ENCODE measurements at places on chromosomes 2 and 18.

- DNase-seq: no peak
These were observed 9.3 kb downstream of the SEC11C start for GRCh38 chr18:59149007-59149406.

DNA sequence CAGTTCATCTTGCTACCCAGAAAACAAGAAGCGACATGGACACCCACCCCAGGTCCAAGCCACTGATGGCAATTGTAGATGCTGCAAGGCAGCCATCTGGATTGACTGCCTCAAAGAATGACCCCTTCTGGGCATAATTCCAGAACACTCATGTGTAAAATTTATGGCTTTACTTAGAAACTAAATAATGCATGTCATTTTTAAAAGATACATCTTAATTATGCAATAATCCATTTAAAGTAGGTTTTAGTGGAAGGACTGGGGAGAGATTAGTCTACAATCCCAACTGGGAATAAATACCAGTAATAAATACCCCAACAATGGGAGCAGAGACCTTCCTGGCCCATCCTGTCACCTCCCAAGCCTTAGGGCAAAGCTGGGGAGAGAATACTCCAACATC, 247.7 kb downstream of the SS18 start:
- DNase-seq: no peak

- no peak for DNase-seq
These were observed 20.7 kb downstream of the CCDC150 start for GRCh38 chr2:196660244-196660643.

DNA sequence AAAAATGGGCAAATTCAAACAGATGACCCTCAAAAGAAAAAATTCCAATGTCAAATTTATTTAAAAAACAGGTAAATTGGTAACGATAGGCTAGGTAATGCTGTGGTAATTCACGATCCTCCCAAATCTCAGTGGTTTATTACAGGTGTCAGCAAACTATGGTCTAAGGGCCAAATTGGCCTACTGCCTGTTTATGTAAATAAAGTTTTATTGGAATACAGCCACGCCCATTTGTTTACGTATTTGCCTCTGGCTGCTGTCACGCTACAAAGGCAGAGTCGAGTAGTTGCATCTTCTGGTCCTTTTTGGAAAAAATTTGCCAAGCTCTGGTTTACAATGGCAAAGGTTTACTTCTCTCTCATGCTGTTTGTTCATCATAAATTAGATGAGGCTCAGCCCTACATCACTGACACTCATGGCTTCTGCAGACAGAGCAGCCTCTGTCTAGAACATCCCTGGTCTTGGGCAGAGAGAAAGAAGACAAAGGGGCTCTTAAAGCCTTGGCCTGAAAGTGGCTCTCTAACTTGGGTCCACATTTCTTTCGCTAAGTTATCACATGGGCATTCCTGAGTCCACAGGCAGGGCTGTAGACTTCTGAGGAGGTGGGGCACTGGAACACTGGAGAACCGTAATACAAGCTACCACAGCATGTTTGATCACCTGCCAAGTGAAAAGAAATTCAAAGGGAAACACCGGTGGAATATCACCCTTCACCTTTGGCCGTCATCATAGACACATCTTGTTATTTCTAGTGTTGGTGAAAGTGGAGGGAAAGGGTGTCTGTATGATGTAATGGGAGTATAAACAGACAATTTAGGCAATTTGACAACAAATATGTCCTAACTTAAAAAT, 34.8 kb downstream of the SP110 start:
- DNase-seq: no peak

- DNase-seq: no peak
These were observed 15.6 kb upstream of the ANTXR1 start for GRCh38 chr2:68997401-68997800.
